Stimulated activated CD4-positive, alpha-beta T cell treated with anti-CD3 and anti-CD28 coated beads, TNF-alpha, amount 100 ng/mL, for 1 hour (primary cell): ENCODE measurements at places on chromosomes 11 and 22.

DNA sequence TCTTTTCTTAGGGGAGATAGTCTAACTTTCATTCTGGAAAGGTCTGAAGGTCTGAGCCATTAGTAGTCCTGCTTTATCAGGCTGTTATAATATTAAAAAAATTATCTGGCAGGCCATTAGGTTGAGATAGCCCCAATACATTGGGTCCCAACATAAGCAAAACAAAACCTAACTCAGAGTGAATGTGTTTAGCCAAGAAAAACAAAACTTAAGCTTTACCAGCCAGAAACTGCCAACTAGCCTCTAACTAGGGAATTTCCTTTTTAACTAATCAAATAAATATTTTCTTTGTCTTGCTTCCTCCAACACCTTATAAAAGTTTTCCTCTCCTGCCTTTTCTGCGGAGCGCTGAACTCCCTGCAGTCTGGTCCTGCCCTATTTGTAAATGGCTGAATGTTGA lies 1137.7 kb upstream of the CNTN5 start:
- DNase-seq: no peak

DNA sequence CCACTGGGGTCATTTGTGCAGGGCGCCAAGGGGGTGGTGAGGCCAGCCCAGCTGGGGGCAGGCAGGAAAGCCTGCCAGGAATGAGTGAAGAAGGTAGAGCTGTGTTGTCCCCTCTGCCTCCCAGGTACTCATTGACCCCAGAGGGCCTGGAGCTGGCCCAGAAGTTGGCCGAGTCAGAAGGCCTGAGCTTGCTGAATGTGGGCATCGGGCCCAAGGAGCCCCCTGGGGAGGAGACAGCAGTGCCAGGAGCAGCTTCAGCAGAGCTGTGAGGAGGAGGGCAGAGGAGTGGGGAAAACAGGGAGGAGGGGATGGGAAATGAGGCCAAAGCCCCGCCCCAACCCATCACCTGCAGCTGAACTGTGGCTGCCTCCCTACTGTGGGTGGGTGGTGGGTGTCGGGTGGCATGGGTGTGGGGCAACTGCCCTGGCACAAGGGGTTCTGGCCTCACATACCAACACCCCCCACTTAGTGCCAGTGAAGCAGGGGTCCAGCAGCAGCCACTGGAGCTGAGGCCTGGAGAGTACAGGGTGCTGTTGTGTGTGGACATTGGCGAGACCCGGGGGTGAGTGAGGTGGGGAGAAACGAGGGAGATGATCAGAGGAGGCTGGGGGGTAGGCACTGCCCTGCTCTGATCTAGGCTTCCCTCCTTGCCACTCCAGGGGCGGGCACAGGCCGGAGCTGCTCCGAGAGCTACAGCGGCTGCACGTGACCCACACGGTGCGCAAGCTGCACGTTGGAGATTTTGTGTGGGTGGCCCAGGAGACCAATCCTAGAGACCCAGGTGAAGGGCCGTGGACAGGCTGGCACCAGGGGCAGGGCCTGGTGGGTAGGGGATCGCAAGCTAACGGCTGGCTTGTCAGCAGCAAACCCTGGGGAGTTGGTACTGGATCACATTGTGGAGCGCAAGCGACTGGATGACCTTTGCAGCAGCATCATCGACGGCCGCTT lies 3.0 kb downstream of the MUS81 start:
- DNase-seq: no peak

DNA sequence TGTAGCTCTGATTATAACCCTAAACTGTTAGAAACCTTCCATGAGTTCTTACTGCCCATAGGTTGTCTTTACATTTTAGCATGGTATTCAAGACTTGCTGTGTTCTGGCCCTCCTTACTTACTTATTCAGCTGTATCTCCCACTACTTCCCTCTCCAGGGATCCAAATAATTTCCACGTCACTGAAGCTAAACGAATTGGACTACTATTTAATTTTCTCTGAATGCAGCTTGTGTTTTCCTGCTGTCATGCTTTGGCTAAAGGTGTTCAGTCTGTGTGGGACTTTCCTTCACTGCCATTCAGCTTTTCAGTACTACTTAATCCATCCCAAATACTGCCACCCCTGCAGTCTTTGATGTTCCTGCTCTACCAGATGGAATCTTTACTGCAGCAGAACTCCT lies 88.3 kb downstream of the UVRAG start:
- DNase-seq: no peak

DNA sequence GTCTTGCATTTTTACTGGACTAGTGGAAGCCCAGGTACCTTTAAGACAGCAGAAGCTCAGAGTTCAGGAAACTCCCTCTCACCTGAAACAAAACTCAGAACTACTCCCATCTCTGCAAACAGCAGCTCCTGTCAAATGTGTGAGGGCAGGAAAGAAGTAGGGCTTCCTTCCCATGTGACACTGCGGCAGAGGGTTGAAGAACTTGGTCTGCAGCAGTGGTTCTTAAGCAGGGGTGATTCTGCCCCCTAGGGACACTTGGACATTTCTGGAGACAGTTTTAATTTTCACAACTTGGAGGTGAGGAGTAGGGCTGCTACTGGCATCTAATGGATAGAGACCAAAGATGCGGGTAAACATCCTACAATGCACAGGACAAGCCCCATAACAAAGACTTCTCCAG lies 63.4 kb downstream of the RCN1 start:
- DNase-seq: no peak

DNA sequence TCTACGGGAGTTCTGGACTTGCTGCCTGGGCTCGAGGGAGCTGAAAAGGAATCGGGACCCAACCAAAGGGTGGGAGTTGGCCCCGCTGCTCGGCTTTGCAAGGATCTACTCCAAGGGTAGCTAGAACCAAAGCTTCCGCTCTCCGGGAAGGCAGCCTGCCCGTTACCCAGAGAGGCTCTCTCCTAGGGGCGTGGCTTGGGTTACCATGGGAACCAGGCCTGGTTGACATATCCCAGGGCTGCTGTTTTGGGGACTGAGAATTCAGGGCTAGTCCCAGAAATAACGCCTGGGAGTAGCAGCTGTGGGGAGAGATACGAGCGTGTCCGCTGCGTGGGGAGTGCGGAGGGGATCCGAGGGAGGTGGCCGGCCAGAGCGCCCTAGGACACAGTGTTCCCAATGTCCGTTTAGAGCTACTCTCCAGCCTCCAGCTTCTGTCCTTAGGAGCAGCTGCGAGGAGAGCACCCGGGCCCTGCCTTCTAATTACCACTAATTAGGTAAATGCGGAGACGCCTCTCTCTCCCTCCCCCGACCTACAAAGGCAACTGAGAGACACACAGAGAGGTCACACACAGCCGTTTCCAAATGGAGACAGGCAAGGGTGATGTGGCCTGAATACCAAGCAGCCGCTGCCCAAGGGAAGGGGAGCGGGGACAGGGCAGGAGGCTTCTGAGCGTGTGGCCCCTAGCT lies 141.6 kb upstream of the CADM1 start:
- no peak for DNase-seq

DNA sequence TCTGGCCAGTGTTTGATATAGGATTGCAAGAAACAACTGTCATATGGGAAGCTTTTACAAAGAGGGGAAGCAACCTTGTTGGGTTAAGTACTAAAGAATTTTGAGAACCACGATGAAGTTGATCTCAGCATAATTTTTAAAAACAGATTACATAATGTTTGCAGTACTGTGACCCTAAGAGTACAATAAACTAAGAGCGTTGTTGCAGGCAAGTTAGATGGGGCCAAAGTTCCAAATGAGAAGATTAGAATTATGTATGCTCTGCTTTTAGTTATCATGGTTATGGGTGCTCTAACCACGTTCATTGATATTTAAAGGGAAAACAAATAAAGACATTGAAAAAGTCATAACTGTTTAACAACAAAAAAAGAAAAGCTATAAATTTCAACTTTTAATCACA lies 177.5 kb downstream of the CNTN5 start:
- DNase-seq: no peak

GRCh38 chr22:27972732-27973698 lies 54.0 kb upstream of the PITPNB start:
- DNase-seq: no peak

DNA sequence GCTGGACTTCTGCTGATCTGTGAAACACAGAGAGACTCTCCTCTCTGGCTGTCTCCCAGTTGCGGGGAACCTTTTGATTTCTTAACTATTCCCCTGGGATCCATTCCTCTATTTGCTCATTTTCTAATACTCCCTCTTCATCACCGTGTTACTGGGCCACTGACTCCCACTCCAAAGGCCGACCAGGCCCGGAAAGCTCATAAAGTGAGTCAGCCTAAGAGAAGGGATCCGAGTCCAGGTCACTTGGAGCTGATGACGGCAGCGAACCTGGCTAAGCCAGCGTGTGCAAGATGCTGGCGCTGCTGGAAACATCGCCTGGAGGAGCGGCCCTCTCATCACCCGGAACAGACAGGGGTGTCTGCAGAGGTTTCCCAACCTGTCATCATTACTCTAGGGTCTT lies 112.8 kb downstream of the FBXO7 start:
- DNase-seq: no peak

- no peak for DNase-seq
Observed at GRCh38 chr11:4589017-4589416, 4.8 kb upstream of the OR52I1 start.

DNA sequence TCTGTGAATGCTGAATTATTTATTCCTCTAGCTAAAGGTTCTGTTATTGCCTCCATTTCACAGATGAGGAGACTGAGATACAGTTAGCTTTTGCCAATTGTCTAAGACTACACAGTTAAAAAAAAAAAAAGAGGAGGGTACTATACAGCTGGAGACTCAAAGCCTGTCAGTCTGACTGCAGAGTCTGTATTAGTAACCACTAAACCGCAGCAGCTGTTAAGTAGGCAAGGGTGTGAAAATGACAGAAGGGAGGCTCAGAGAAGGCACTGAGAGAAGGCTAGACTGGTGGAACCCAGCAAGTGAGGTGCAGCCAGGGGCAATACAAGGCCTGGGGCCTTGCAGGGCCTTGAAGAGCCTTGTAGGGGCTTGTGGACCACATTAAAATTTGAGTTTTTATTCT lies 181.2 kb downstream of the CSNK2A3 start:
- no peak for DNase-seq

- no peak for DNase-seq
Observed at GRCh38 chr22:48855593-48856307, 971.9 kb downstream of the BRD1 start.

- DNase-seq: no peak
Observed at GRCh38 chr11:19935507-19935906, 222.9 kb downstream of the NAV2 start.

DNA sequence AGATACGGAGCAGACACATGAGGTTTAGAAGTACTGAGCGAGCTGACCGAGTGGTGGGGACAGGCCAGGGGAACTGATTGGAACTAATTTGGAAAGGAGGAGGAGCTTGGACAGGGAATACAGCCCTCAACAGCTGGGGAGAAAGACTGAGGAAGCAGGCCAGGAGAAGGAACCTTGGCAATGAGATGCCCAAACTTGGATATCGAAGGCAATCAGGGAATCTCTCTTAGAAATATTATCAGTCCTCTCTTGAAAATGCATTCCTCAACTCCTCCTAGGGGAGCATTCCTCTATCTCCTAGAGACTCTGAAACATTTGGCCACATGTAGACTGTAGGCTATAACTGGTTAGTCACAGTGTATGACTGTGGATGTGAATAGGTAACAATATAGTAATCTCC lies 284.6 kb downstream of the GUCY1A2 start:
- no peak for DNase-seq

- no peak for DNase-seq
Observed at GRCh38 chr11:34337016-34337415, 20.8 kb downstream of the ABTB2 start.

DNA sequence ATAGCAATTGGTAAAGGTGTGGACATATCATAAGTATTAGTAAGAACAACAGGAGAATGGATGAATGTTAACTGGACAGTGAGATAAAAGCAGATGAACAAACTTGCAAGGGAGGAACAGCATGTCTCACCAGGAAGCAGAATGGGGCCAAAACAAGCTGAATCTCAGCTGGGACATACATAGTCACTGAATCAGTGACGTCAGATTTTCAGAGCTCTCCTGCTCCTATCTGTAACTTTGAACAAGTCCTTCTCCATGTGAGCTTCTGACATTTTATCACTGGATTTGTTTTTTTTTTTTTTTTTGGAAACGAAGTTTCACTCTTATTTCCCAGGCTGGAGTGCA lies 118.7 kb downstream of the BBOX1 start:
- DNase-seq: no peak

DNA sequence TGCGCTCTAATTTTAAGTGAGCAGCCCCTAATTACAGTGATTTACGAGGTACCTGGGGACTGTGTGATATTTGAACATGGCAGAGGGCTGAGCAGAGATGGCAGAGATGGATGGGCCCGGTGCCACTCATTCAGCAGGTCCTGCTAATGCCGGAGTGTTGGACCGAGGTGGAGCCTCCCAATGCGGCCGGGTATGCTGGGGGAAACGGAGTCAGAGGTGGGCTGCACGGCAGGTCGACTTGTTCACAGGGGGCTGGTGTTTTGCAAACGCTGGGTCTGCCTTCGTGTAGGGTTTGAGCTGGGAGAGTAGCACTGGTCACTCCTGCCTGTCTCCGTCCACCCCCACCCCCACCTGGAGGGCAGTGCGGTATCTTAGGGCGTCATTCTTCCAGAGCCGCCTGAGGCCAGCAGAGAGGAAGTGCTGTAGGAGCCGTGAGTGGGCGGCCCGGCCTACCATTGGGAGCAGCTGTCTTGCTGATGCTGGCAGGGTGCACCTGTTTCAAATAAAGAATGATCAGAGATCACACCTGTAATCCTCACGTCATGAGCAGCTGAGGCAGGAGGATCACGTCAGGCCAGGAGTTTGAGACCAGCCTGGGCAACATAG lies 122.6 kb downstream of the IGLL1 start:
- DNase-seq: no peak

- no peak for DNase-seq
Observed at GRCh38 chr11:61476371-61476770, 32.2 kb upstream of the LRRC10B start.

DNA sequence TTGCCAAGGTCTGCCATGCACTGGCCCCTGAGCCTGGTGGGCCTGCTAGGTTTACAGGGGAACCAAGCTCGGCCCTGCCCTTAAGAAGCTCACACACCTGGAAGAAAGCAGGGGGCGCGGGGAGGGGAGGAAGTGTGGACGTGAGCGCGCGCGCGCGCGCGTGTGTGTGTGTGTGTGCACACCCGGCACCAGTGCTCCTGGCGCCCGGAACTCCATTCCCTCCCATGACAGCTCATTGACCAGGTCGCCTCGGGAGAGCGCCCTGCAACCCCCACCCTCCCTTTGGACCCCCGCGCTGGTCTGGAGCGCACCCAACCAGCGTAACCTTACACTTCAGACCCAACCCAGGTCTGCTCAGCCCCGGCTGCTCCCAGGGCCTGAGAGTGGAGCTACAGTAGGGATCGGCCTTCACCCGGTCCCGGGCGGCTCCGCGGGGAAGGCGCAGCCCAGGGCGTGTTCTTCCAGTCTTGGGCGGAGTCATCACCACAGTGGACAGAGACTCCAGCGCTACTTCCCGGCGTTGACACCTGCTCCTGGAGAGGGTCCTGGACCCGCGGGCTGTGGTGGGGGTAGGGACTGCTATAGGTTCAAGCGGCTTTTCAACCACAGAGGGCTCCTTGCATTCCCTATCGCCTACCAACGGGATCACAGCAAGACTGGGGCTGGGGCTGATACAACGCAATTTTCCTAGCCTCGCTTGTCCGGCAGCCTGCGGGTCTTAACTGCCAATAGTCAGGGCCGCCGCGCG lies 1.5 kb downstream of the GALNT18 start:
- DNase-seq: no peak
